ENCODE measurements at places on chromosomes 2 and 18.

DNA sequence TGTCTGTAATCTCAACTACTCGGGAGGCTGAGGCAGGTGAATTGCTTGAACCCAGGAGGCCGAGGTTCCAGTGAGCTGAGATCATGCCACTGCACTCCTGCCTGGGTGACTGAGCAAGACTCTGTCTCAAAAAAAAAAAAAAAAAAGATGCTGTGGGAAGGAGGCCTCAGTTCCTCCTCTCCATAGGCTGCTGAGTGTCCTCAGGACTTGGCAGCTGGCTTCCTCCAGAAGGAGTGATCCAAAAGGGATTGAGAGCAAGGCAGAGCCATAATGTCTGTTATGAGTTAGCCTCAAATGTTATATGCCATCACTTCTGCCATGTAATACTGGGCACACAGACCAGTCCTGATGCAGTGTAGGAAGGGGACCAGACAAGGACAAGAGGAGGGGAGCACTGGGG lies 6.6 kb upstream of the NPC1 start:
- DNase-seq: no peak

- DNase-seq: no peak
These were observed 30.1 kb upstream of the COPS8 start for GRCh38 chr2:237055386-237056100.

- DNase-seq: no peak
These were observed 129.9 kb downstream of the SPTBN1 start for GRCh38 chr2:54586062-54586461.

GRCh38 chr2:156909983-156910382 lies 347.5 kb upstream of the GALNT5 start:
- no peak for DNase-seq

DNA sequence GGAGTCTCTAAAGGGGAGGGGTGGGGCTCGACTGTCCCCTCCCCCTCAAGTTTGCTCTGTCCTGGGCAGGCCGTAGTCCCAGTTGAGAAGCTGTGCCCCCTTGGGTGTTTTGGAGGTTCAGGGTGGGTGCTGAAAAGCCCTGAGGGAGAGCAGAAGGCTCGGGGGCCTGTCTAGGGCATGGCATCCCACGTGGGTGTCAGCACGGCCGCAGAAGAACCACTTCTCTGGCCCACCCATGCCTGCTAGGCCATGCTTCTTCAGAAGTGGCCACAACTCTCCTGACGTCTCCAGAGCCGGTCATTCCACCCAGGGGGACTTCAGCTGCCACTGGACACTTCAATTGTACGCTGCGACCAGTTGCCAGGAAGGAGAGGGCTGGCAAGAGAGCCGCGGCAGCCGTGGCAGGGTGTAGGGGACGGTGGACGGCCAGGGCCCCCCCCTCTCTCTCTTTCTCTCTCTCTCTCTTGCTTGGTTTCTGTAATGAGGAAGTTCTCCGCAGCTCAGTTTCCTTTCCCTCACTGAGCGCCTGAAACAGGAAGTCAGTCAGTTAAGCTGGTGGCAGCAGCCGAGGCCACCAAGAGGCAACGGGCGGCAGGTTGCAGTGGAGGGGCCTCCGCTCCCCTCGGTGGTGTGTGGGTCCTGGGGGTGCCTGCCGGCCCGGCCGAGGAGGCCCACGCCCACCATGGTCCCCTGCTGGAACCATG lies at the start of gene INPP5D:
TSS of gene INPP5D (plus strand) at position 546 of the 704 bp plus-strand sequence. CDS start at position 683, 137 bp downstream.
- DNase-seq: peak; percentile 47

DNA sequence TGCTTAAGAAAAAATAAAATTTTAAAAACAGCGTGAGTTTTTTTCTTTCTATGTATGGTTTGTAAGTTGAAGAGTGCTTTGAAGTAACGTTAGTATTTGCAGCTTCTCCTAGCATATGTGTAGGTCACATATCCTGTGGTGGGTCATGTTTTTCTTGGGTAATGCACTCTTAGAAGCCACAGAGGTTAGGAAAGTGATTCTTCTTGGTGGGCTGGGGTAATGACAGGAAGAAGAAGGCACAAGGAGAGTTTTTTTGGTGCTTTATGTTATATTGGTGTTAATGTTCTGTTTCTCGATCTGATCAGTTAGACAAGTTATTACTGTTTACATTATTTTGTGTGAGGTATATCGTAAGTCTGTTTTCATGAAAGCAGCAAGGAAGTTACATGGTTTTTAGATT lies 109.0 kb downstream of the ICA1L start:
- DNase-seq: no peak

DNA sequence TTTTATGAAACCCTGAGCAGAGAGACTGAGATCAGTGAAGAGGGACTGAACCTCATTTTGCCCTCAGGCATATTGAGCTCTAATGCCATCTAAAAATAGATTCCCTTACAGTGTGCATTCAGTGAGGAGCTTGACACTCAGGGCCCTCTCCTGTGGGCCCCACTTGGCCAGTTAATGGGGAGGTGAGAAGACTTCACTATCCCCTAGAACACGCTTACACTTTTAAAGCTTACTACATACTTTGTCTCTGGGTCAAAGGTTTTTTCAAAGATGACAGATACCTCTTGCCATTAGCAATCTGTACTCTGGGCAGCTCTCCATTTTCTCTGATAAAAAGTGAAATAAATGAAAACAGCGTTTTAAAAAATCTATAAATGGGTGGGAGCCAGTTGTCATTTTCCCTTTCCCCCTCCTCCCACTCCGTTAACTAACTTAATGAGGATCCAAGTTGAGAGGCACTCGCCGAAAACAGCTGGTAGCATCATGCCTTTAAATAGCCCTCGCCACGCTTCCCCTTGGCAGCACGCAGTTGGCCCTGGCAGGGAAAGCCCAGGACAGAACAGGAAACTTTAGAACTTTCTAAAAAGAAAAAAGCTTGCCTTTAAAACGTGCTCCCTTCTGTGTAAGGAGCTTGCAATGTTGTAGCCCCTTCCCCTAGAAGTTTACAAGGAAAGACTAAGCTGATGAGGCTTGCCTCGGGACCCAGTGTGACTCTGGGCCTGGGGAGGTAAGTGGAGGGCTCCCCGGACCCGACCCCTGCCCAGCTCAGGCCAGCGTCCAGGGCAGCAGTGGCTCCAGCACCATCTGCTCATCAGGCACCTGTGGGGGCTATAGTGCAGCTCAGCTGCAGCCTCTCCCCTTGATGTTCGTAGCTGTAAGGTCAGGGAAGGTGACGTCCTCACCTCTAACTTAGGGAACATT lies 58.8 kb upstream of the FOSL2 start:
- DNase-seq: no peak

DNA sequence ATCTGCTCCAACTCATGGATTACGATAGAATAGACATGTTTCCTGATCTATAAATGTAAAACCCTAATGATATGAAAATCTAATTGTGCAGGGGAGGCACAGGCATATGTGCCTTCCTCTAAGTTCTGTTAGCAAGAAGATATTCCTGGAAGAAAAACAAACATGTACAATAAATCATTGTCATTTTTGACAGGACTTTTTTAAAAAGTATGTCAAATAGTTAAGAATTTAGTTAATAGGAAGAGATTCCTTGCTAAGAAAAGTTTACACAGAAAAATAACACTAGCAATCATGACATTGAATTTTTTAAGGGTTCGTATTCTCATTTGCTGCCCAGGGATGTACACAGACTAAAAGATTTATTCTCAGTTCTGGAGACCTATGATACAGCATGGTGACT lies 15.3 kb upstream of the CREB1 start:
- DNase-seq: no peak
